ENCODE measurements at places on chromosomes 2 and 18. TPM values are rescaled to one million over a fixed set of nuclear protein-coding genes. Genes with fewer than 3 reads are reported as not detected.

The COL4A4 gene
- total RNA-seq: not detected

The DOK6 gene
- 1.3 TPM for total RNA-seq

The GKN1 gene
- not detected for total RNA-seq

The CYP26B1 gene
- total RNA-seq: 0.81 TPM

The ZNF396 gene
- 0.81 TPM for total RNA-seq

The SPATA3 gene
- total RNA-seq: not detected

The DES gene
- not detected for total RNA-seq

The UGT1A8 gene
- total RNA-seq: under 0.01 TPM

The EPB41L3 gene
- 6.2 TPM for total RNA-seq

The LMAN1 gene
- total RNA-seq: 53.3 TPM

The ITGB1BP1 gene
- 14.5 TPM for total RNA-seq

The CRYGD gene
- 5.7 TPM for total RNA-seq

The VWA3B gene
- under 0.01 TPM for total RNA-seq

The ACVR1C gene
- 0.27 TPM for total RNA-seq

The OST4 gene
- 397 TPM for total RNA-seq

The KCNK3 gene
- total RNA-seq: under 0.01 TPM

The IL36RN gene
- not detected for total RNA-seq

The SERPINB11 gene
- total RNA-seq: not detected

The SIX3 gene
- total RNA-seq: not detected

The PHOSPHO2 gene
- total RNA-seq: 3.2 TPM

The CCDC85A gene
- total RNA-seq: 0.27 TPM

All from hematopoietic multipotent progenitor cell (in vitro differentiated cells).